ENCODE measurements at places on chromosomes 1 and 21.

- no peak for DNase-seq
These were observed 65.5 kb upstream of the DPYD start for GRCh38 chr1:97986041-97987005.

DNA sequence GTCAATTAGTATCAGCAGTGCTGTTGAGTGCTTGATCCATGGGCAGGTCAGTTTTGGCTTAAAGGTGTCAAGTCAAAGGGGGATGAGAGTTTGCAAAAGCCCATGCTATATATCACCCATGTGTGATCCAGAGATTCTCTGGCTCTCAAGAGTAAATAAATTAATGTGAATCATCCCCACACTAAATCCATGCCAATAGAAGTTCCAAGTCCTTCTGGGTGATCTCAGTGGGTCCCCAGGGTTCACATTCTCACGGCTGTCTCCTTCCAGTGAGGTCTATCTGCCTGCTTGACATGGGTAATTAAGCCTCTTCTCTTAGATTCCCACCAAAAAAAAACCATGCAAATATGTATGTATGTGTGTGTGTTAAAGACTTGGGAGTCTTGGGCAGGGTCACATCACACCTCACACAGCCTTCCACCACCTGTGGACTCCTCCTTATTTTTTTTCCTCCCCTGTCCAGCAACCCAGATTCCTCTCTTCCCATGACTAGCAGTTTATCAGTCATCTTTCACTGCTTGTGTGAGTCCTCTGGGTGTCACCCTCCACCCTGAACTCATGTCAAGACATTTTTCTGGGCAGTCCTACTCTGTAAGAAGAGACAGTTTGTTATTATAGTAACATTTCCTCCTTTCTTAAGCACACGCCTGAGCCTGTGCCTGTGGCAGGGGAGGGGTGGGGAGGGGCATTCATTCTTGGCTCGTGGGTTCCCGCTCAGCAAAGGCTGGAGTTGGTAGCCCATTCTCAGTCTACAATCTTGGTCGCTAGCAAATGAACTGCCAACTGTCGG, 14.3 kb upstream of the S100A11 start:
- no peak for DNase-seq

DNA sequence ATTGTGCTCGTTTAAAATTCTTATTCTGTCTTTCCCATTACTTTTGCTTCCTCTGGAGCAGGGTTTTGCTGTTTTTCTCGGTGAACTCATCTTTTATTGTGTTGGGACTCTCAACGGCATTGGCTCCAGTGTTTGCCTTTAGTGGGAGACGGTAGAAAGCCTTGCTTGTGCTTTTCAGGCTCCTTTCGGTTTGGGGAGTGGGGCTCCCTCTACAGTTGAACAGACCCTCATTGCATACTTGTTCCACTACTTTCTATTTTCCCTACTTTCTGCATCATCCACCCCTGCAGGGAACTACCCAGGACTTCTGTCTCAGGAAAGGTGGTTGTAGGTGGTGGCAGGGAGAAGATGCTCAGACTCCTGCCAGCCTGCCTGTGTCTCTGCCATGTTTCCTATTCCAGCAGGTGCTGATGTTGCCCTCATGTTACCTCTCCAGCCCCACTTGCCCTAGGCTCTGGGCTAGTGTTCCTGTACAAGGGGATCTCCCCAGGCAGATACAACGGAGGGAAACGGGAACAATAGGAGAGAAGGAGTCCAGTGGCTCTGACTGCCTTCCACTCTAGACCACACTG, 68.5 kb upstream of the ZBTB18 start:
- no peak for DNase-seq

DNA sequence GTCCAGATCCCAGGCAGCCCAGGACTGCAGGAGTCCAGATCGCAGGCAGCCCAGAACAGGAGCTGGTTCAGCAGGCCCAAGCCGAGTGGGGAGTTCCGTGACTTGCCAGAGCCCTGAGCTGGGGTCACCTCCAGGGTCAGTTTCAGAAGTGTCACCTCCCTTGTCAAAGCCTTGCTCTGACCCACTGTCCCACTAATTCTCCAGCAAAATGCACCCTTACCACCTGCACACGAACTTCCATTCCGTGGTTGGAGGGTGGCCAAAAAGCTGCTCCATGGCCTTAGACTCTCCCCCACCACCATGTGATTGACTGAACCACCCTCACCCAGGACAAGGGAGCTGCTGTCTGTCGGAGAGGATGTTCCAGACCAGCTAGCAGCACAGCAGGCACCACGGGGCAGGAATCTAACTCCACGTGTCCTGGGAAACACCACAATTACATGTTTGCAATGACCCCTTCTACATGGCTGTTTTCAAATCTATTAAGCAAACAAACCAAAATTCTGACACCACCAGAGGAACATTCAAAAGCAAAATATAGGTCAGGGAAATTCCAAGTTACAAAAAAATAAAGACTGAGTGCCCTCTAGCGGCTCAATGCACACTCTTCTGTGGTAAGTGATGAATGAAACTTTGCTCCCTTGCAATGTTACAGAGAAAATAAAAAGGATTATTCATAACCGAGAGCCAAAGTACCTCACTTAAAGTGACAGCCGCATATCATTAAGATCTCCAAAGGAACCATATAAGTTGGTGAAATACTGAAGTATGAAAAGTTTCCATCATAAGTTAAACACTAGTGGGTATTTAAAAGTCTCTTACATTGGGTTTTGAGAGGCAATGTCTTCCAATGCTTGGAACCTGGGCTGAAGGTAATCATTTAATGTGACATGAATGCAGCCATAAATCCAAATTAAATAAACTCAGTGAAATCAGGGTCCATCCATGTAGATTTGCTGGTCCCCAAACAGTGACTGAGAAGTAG, 76.3 kb downstream of the NPHP4 start:
- peak; percentile 7 for DNase-seq

GRCh38 chr1:245751116-245751515, 596.3 kb downstream of the KIF26B start:
- no peak for DNase-seq

GRCh38 chr21:18049461-18049860, 195.2 kb upstream of the CHODL start:
- no peak for DNase-seq

GRCh38 chr1:51238034-51238403, 1.9 kb downstream of the RNF11 start:
- no peak for DNase-seq

DNA sequence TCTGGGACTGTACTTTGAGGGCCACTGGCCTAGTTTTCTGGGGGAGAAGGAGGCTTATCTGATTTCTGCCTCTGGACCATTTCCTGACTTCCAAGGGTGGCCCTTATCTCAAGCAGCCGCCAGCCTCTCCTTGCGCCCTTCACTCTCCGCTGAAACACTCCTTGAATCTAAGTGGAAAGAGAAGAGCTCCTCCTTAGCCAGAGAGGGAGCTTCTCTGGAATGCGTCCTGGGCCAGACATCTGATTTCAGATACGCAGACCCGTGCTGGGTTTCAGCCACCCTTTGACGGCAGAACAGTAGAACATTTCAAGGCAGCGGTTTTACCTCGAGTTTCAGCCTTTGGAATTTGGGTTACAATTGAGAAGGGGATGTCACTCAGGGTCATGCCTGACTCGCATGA, 308.0 kb downstream of the CAMTA1 start:
- no peak for DNase-seq

DNA sequence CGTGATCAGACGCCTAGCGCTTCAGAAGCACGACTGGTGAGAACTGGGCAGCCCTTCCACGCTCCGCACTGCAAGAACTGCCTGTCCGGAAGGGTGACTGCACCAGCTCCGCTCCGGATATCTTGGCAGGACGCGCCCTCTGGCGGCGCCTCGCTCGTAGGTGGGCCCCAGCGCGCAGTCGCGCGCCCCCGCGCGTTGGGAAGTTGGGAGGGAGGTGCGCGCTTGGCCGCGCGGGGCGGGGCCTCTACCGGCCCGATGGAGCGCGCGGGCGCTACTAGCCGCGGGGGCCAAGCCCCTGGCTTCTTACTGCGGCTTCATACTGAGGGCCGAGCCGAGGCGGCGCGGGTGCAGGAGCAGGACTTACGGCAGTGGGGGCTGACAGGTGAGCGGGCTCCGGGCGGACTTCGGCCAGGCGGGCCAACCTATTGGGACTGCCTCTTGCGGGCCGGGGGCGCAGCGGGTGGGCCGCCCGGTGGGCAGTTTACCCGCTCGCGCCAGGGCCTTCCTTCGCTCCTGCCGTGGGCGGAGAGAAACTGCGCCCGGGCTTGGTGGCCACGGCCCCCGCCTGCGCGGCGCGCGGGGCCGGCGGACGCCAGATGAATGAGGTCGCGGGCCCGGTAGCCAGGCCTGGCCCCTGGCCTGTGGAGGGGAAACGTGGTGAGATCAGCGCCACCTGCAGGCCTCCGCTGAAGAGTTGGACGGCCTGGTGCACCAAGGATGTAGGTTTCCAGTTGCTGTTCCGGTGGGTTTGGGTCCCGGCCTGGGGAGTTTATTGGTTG, at the start of gene CHD1L:
CHD1L (plus strand) TSS at position 236 of the 779 bp plus-strand sequence; CDS start at position 256, 20 bp downstream.
- peak; percentile 89 for DNase-seq
